ENCODE measurements at places on chromosomes 2 and 18.
A peak's percentile ranks its signal among the peaks of the same experiment; 100 is the strongest.

- no peak for DNase-seq
Measured at GRCh38 chr2:44459739-44460138, 98.0 kb downstream of the CAMKMT start.

GRCh38 chr2:120764492-120764891 is 28.8 kb downstream of the GLI2 start:
- DNase-seq, result no peak

GRCh38 chr2:61857224-61857623 is 3.4 kb upstream of the FAM161A start:
- no peak for DNase-seq

- DNase-seq, result no peak
Measured at GRCh38 chr18:1438458-1438910, 533.8 kb downstream of the ADCYAP1 start.

- DNase-seq, result no peak
Measured at GRCh38 chr2:186771850-186772463, 77.0 kb downstream of the ZSWIM2 start.

- peak; percentile 27 for DNase-seq
Measured at GRCh38 chr18:35386600-35387100, 9.5 kb upstream of the ZNF396 start.

GRCh38 chr2:161946489-161947107 is 127.4 kb downstream of the DPP4 start:
- no peak for DNase-seq

DNA sequence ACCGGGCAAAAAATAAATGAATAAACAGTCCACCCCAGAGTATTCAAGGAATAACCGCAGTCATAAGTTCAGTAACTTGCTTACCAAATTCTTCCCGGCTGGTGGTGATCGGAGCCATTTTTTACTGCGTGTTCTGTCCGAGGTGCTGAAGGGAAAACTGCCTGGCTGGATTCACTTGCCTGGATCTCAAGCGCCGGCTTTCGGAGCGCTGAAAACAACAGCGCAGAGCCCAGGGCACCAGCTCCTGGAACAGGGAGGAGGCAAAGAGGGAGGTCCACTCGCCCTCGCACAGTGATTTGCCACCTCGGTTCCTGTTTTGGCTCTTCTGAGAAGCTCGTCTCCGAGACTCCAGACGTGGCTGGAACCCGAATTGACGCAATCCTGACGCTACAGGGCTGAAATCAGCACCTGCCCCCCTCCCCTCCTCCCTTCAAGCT is at the start of gene SYT4:
Gene SYT4 (minus strand): TSS at position 327 of the 437 bp plus-strand sequence. CDS start 209 bp downstream, at position 118.
- DNase-seq, result peak; percentile 33

Measured in substantia nigra (tissue), 51 donors.